ENCODE measurements at places on chromosomes 5 and 9. TPM values are rescaled to one million over a fixed set of nuclear protein-coding genes. Genes with fewer than 3 reads are reported as not detected.

Gene SLC46A2
- not detected for total RNA-seq

Gene CRHBP
- total RNA-seq, result 0.27 TPM

Gene SLC45A2
- not detected for total RNA-seq

Gene LCN1
- total RNA-seq, result not detected

Gene MLANA
- not detected for total RNA-seq

Gene GLDC
- total RNA-seq, result 1.8 TPM

Gene CENPH
- 96.0 TPM for total RNA-seq

Gene SEC16A
- total RNA-seq, result 62.7 TPM

DNA sequence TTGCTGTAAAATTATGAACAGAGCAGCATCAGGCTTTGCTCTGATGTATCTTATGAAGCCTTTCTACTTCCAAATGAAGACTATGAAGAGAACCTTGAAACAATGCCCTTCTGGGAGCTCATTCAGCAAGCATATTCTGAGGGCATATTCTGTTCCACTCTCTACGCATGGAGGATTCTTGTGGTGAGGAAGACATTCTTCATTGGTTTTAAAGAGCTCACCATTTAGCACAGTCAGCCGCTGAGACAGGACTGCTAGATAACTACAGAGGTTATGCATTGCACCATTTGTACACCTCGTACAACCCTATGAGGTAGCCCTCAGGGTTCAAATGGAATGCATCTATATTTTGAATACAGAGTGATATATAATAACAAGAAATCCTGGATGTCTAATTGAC, 61.0 kb downstream of the INVS start:
- no peak for DNase-seq
- no peaks in the 10 kb centered on the region for H3K27me3 ChIP-seq
- H3K27ac ChIP-seq, result no peak overlapping the region
- H3K4me1 ChIP-seq, result no peaks in the 10 kb centered on the region

DNA sequence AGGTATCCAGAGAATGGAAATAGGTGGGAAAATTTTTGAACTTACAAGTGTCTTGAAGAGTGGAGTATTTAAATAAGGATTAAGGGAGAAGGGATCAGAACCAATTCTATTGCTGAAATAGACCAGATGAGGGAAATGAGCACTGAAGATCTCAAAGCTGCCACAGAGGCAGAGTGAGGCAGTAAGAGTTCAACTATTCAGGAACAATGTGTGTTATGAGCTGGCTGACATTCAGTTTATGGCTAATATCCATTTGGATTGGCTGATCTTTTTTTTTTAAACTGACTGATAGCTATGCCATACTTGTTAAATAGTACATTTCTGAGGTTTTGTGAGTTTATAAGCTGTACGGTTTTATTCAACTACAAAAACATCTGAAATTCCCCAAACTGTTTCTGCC, 95.3 kb upstream of the GNA14 start:
- no peak overlapping the region for H3K27ac ChIP-seq
- H3K4me1 ChIP-seq, result peaks cover 61% of the 10 kb centered on the region
- H3K4me3 ChIP-seq, result no peak overlapping the region
- H3K36me3 ChIP-seq, result peaks cover 18% of the 10 kb centered on the region
- DNase-seq, result no peak

- no peaks in the 10 kb centered on the region for H3K36me3 ChIP-seq
- H3K4me3 ChIP-seq, result no peak overlapping the region
- no peaks in the 10 kb centered on the region for H3K27me3 ChIP-seq
- DNase-seq, result no peak
- H3K4me1 ChIP-seq, result no peaks in the 10 kb centered on the region
- H3K27ac ChIP-seq, result no peak overlapping the region
Measured at GRCh38 chr9:24436761-24437160, 108.9 kb downstream of the IZUMO3 start.

- H3K4me3 ChIP-seq, result no peak overlapping the region
- H3K4me1 ChIP-seq, result no peaks in the 10 kb centered on the region
- DNase-seq, result no peak
- no peak overlapping the region for H3K27ac ChIP-seq
- H3K36me3 ChIP-seq, result no peaks in the 10 kb centered on the region
Measured at GRCh38 chr9:115998666-115999065, 154.9 kb upstream of the PAPPA start.

GRCh38 chr5:144248015-144248414, 77.3 kb downstream of the KCTD16 start:
- DNase-seq, result no peak
- no peaks in the 10 kb centered on the region for H3K36me3 ChIP-seq
- H3K27me3 ChIP-seq, result peaks cover 14% of the 10 kb centered on the region
- H3K27ac ChIP-seq, result no peak overlapping the region

- H3K27me3 ChIP-seq, result no peaks in the 10 kb centered on the region
- no peak overlapping the region for H3K4me3 ChIP-seq
Measured at GRCh38 chr9:104758974-104759373, 5.0 kb upstream of the NIPSNAP3B start.

GRCh38 chr5:157454273-157454672, 5.7 kb upstream of the NIPAL4 start:
- DNase-seq, result no peak
- no peaks in the 10 kb centered on the region for H3K36me3 ChIP-seq
- no peak overlapping the region for H3K27ac ChIP-seq
- H3K4me3 ChIP-seq, result no peak overlapping the region

GRCh38 chr5:158212917-158213316, 354.0 kb upstream of the CLINT1 start:
- no peaks in the 10 kb centered on the region for H3K27me3 ChIP-seq
- no peaks in the 10 kb centered on the region for H3K36me3 ChIP-seq
- no peak overlapping the region for H3K4me3 ChIP-seq

DNA sequence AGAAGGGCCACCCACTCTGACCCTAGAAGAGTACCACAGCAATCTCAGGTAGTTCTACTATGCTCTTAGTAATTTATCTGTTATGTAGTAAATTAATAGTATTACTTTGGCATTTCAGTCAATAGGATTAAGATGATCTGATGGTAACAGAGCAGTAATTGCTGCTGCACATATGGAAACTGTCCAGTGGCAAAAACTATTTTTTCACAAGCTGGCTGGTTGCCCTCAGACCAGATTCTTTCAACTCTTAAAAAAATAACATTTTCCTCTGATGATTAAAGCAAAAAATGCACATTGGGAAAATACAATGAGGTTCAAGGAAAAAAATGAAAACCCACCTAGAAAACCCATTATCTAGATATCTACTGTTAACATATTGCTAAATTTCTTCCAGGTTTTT, 19.7 kb downstream of the GLRA1 start:
- no peaks in the 10 kb centered on the region for H3K4me1 ChIP-seq
- no peak for DNase-seq
- H3K27me3 ChIP-seq, result no peaks in the 10 kb centered on the region
- no peak overlapping the region for H3K27ac ChIP-seq
- no peaks in the 10 kb centered on the region for H3K36me3 ChIP-seq

GRCh38 chr5:159155960-159156359, 53.4 kb downstream of the RNF145 start:
- peak overlapping the region; percentile 33 for H3K27ac ChIP-seq
- no peak for DNase-seq
- H3K4me3 ChIP-seq, result no peak overlapping the region
- H3K4me1 ChIP-seq, result peaks cover 34% of the 10 kb centered on the region
- H3K27me3 ChIP-seq, result no peaks in the 10 kb centered on the region

DNA sequence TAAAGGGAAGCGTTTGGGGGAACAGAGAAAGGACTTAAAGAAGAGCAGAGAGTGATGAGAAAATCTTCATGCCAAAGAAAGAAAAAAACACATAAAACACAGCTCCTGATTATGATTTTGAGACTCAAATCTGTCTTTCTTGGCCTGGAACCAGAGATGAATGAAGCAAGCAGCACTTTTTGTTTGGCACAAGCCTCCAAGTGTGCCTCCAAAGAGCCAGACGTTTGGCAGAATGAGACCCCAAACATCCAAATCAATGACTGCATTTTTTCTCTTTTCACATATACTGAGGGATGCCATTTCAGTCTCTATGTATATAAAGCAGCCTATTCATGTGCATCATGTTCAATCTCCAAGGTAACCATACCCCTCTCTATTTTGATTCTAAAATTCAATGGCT, 424.2 kb downstream of the TUSC1 start:
- no peaks in the 10 kb centered on the region for H3K27me3 ChIP-seq
- no peak overlapping the region for H3K4me3 ChIP-seq
- H3K27ac ChIP-seq, result no peak overlapping the region

- H3K27me3 ChIP-seq, result peaks cover 5% of the 10 kb centered on the region
- no peak overlapping the region for H3K4me3 ChIP-seq
- no peaks in the 10 kb centered on the region for H3K4me1 ChIP-seq
Measured at GRCh38 chr5:98721231-98721928, 52.1 kb upstream of the RGMB start.

- peak overlapping the region; percentile 91 for H3K27ac ChIP-seq
- DNase-seq, result peak; percentile 41
- no peaks in the 10 kb centered on the region for H3K27me3 ChIP-seq
Measured at GRCh38 chr9:71767776-71768321, 464 bp downstream of the CEMIP2 start.

DNA sequence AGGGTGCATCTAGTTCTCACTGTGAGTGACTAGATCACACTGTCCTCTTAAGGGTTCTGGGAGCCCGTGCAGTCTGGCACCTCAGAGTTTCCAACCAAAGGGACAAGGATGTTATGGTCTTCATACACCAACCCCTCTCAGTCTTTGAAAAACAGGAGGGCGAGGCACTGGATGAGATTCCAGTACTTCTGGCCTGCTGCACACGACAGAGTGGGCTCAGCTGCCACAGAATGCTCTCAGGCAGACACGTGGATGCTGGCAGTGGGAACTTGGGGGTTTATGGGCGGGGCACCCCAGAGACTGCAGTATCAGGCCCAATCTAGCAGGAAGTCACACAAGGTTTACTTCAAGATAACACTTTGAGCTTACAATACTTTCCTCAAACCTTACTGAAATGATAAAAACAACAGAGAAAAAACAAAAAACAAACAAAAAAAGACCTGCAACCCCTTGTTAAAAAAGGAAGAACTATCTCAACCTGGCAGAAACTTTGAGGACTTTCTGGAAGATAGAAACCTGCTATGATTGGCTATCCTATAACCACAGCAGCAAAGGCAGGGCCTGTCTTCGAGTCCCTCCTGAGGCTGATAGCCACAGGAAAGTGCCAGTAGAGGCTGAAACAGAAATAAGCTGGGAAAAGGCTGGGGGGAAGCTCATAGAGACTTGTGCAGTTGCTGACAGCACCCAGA, 28.3 kb upstream of the TGFBR1 start:
- no peak overlapping the region for H3K4me3 ChIP-seq
- H3K27ac ChIP-seq, result peak overlapping the region; percentile 73
- peak; percentile 39 for DNase-seq
- peaks cover 20% of the 10 kb centered on the region for H3K4me1 ChIP-seq
- no peaks in the 10 kb centered on the region for H3K36me3 ChIP-seq
- no peaks in the 10 kb centered on the region for H3K27me3 ChIP-seq

GRCh38 chr5:65961633-65962032, 35.3 kb downstream of the ERBIN start:
- H3K4me1 ChIP-seq, result peaks cover 64% of the 10 kb centered on the region
- H3K36me3 ChIP-seq, result peaks cover 13% of the 10 kb centered on the region
- no peaks in the 10 kb centered on the region for H3K27me3 ChIP-seq
- H3K27ac ChIP-seq, result peak overlapping the region; percentile 68
- DNase-seq, result peak; percentile 28

DNA sequence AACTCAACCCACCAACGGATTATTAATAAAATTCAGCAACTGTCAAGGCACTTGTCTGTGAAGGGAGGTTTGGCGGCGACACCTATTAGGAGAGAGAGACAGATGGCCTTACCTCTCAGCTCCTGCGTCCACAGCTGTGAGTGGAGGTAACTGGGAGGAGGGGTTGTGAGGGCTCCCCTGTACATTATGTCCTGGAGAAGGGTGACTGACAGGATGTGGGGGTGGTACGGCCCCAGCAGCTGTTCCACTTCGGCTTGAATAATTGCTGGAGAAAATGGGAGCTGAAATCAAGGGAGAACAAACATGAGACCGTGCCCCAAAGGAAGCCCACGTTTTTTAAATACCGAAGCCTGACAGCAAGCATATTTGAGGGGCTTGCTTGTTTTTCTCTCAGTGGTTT, 353.5 kb upstream of the RFX3 start:
- H3K27me3 ChIP-seq, result peaks cover 2% of the 10 kb centered on the region
- H3K27ac ChIP-seq, result no peak overlapping the region
- no peak for DNase-seq
- H3K4me1 ChIP-seq, result peaks cover 5% of the 10 kb centered on the region

- H3K27me3 ChIP-seq, result peaks cover 9% of the 10 kb centered on the region
- no peak for DNase-seq
- no peaks in the 10 kb centered on the region for H3K4me1 ChIP-seq
- no peak overlapping the region for H3K4me3 ChIP-seq
- no peaks in the 10 kb centered on the region for H3K36me3 ChIP-seq
Measured at GRCh38 chr5:77175231-77175630, 35.2 kb upstream of the PDE8B start.

DNA sequence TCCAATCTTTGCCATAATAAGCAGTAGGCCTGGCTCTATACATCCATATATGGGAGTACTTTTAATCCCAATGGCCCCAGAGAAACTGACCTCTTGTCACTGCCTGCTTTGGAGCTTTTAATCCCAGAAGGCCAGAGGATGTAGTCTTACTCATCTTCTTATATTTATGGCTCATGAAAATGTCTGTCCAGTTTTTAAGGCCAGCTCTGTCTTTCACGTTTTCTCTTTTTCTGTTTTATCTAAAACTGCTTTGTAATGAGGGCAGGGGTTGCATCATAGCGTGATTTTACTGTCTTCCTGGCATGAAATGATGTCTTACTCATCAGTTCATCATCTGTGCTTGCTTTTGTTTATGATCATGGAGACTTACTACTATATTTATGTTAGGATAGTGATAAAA, 1094.9 kb downstream of the MAT2B start:
- no peaks in the 10 kb centered on the region for H3K4me1 ChIP-seq
- H3K27me3 ChIP-seq, result no peaks in the 10 kb centered on the region
- H3K4me3 ChIP-seq, result no peak overlapping the region
- no peak overlapping the region for H3K27ac ChIP-seq
- DNase-seq, result no peak

DNA sequence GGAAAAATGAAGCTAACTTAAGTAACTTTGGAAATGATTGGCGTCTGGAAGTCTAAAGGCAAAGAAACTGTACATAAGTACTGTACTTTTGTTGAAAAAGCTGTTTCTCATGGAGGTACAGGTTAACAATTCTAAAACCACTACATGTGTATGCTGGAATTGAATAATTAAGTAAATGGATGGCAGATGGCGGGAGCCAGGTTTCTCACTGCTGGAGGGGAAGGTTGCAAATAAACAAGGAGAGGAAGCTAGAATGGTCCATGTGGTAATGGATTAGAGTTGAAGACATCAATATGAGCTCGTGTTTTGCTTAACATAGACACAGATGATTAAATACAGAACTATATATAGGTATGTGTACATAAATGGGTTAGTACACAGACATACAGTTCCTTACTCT, 43.2 kb upstream of the ASTN2 start:
- no peaks in the 10 kb centered on the region for H3K27me3 ChIP-seq
- no peak overlapping the region for H3K27ac ChIP-seq
- H3K36me3 ChIP-seq, result no peaks in the 10 kb centered on the region
- no peak for DNase-seq
- H3K4me1 ChIP-seq, result no peaks in the 10 kb centered on the region

- no peaks in the 10 kb centered on the region for H3K36me3 ChIP-seq
- H3K27me3 ChIP-seq, result no peaks in the 10 kb centered on the region
- H3K4me3 ChIP-seq, result no peak overlapping the region
- no peak for DNase-seq
- H3K27ac ChIP-seq, result no peak overlapping the region
- H3K4me1 ChIP-seq, result no peaks in the 10 kb centered on the region
Measured at GRCh38 chr9:121399883-121400607, 30.0 kb upstream of the STOM start.
